ENCODE measurements at places on chromosomes 7 and 10.

DNA sequence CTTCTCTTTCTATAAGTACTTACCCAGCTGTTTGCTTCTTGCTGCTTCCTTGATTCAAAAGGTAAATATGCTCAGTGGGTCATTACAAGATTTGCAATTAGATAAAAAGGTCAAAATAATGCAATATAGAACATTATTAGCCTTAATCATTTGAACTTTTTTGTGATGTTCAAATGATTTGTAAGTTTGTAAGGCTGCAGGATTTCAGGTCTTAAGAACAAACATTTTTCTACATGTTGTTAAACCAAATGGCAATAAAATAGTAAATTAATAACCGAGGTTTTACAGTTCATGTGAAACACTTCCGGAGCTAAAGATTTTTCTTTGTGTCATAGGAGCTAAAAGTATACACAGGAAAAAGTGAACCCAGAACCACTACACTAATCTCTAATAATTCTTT, 16.2 kb upstream of the SCIN start:
- no peak for DNase-seq

GRCh38 chr10:46250481-46250880, 36.3 kb upstream of the ANTXRL start:
- no peak for DNase-seq

DNA sequence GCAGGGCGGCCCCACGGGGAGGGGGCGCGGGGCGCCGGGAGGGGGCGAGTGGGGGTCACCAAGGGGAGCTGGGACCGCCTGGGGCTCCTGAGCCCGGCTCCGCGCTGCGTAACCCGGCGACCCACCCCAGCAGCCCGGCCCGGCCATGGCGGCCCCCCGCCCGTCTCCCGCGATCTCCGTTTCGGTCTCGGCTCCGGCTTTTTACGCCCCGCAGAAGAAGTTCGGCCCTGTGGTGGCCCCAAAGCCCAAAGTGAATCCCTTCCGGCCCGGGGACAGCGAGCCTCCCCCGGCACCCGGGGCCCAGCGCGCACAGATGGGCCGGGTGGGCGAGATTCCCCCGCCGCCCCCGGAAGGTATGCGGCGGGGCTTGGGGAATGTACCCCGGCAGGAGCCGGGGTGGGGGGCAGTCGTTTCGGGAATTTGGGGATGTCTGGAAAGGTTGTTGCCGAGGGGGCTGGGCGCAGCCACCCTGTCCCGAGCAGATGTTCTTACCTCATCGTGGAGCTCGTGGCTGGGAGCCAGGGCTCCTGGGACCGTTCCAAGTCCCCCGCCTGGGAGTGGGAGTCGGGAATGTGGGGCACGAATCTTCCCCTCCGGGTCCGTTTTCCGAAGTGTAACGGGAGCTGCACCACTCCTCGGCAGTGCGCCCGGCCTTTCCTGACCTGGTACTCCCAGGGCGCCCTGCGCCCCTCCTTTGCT, 431 bp downstream of the ZYX start:
- peak; percentile 59 for DNase-seq

- DNase-seq, result no peak
These were observed 69.0 kb downstream of the PRSS58 start for GRCh38 chr7:142188846-142189245.

GRCh38 chr7:101869026-101869900, 51.8 kb downstream of the CUX1 start:
- no peak for DNase-seq

- no peak for DNase-seq
These were observed 26.4 kb downstream of the STEAP1 start for GRCh38 chr7:90180649-90181048.
